ENCODE measurements at places on chromosomes 3 and 15.
A peak's percentile ranks its signal among the peaks of the same experiment; 100 is the strongest.

DNA sequence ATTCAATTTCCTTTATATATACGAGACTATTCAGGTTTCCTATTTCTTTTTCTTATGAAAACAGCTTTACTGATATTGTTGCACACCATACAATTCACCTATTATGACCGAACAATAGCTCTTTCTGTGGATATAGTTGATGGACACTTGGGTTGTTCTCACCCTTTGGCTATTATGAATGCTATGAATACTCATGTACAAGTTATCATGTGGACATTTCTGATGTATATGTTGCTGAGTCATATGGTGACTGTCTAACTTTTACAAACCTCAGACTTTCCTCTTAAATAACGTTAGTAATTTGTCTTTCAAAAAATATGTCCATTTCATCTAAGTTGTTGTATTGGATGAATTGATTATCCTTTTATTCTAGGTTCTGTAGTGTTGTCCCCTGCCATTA is 15.7 kb upstream of the USF3 start:
- DNase-seq, result no peak

GRCh38 chr15:56934269-56934668 is 15.8 kb downstream of the TCF12 start:
- DNase-seq, result no peak

DNA sequence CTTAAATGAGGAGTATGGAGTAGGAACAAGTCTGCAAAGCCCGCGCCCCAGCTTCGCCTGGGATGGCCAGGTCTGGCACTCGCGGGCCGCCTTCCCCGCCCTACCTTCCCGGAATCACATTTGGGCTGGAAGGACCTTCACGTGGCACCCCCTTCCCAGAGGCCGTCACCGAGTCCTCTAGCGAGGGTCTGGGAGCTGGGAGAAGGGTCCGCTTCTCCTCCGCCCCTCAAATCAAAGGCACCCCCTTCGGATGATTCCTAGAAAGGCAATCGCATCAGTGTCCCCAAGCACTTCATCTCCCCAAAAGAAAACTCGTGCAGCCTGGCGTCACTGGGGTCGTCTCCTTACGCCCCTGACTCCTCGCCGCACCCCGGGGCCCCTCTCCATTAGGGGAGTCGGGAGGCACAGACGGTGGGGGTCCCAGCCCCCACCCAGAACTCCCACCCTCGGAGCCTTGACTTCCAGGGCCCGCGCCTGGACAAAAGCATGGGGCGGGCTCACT is 380 bp downstream of the MYLK start:
- DNase-seq, result peak; percentile 59

DNA sequence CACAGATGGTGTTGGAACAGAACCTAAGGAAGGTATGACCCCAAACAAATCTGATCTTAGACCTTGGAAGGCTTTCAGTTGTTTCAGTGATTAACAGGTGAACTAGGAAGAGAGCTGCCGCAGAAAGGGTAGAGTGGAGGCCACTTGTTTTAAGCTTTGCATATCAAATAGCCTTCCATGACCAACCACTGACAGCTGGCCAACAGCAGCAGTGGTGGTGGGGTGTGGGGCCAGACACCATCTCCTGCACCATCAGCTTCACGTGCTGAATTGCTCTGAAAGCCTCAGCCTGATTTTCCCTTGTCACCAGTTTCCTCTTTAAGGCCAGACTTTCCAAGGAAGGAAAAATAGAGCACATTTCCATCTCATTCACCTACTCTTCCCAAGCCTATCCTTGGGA is 16.6 kb upstream of the OSBPL11 start:
- DNase-seq, result no peak

DNA sequence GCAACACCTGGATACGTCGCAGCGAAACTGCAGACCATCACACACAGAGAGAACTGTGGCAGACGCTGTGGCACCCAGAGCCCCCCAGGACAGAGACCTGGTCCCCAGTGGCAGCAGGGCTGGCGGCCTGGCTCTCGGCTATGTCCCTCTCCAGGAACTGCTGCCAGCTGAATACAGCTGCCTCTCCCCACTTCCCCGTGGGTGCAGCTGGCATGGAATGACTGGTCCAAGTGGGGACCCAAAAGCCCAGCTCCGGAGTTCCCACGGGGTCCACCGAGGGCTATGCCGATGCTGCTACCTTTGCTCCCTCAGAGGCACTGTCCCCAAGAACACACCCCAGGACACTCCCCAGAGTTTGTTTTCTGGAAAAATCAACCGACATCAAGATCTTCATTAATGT is 67.8 kb upstream of the GATA2 start:
- no peak for DNase-seq

GRCh38 chr3:42547401-42547945 is 34.3 kb downstream of the SEC22C start:
- peak; percentile 74 for DNase-seq

Measured in femur (tissue), 1 donor.